ENCODE measurements at places on chromosomes 1 and 21. TPM values are rescaled to one million over a fixed set of nuclear protein-coding genes. Genes with fewer than 3 reads are reported as not detected.

The FRRS1 gene
- total RNA-seq, result 7.2 TPM

The FCRL6 gene
- total RNA-seq, result not detected

The MYOM3 gene
- total RNA-seq, result 30.5 TPM

The LCE6A gene
- not detected for total RNA-seq

Measured in Caki2 (cell line).